OCI-M1 (cell line): ENCODE measurements at places on chromosomes 3 and 15.

- DNase-seq = no peak
These were observed 317.8 kb downstream of the CHST2 start for GRCh38 chr3:143437405-143437804.

- DNase-seq = no peak
These were observed 27.0 kb upstream of the HHATL start for GRCh38 chr3:42729404-42730145.

GRCh38 chr3:136546720-136547119, 205.5 kb downstream of the STAG1 start:
- DNase-seq = peak; percentile 63

DNA sequence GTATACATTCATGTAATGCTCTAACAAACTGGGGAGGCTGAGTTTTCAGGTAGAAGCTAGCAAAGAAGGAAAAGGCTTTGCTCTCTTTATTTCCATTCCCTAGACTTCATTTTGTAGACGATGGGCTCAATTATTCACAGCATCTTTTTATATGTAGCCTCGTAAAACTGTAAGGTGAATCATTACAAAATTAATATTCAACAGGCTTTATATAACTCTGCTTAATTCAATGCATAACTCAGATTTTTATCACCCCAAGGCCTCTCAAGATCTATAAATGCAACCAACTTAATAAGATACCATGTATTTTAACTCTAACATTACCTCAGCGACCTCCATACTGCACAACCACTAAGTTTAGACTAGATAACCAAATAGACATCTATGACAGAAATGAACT, 63.0 kb upstream of the FRMD4B start:
- no peak for DNase-seq

DNA sequence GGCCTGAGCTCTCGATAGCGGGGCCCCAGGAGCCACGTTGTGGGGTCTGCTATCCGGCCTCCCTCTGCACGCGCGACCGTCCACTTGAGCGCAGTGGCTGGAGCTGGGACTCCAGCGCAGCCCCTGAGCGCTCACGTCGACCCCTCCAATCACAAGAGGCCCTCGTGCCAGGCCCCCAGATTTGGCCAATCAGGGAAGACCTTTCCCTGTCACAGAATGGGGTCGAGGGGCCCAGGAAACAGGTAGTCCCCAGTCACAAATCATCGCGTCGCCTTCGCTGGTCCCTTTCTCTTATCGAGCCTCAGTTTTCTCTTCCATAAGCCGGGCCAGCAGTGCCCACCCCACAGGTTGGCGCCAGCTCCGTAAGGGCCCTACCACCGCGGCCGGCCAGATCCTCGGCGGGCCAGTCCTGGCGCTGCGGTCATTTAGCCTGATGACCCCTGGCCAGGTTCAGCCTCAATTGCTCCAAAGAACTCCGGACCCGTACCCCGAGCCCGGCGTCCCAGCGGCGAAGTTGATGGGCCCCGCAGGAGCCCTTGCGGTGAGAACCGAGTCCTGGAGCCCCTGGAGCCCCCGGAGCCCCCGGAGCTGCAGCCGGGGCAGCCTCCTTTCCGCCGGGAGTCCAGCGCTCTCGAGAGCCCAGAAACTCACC, 435 bp downstream of the ALDH1L1 start:
- DNase-seq = no peak

- DNase-seq = no peak
These were observed 39.6 kb downstream of the CBLB start for GRCh38 chr3:105829229-105829628.

DNA sequence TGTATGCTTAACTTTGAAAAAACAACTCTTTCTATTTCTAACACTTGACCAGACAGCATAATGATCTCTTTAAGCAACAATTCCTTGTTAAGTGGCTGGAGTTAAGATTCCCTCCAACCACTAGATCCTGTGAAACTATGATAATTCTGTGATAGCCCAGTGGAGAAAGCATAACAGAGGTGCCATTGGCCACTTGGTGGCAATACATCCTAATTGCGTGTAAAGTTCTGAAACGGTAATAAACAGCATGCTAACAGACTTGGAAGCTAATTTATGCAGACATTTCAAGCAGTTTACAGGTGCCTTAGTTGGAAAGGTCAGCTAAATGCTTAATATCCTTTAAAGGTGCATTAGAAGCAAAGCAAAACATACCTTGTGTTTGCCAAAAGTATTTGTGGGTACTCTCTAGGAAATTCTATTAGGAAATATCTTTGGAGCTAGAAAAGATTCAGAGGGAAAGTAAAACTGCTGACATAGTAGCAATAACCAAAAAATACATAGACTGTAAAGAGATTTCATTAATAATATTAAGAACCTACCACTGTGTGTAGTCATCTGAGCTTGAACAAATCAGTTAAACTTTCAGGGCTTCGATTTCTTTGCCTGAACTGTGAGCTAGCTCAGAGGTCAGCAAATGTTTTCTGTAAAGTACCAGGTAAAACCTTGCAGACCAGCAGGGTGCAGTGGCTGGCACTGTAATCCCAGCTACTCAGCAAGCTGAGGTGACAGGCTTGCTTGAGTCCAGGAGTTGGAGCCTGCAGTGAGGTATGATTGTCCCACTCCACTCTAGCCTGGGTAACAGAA, 19.0 kb upstream of the CSTA start:
- peak; percentile 63 for DNase-seq

GRCh38 chr3:177681852-177682251, 484.6 kb upstream of the TBL1XR1 start:
- no peak for DNase-seq

GRCh38 chr3:49489247-49489646, 19.2 kb downstream of the DAG1 start:
- no peak for DNase-seq

- DNase-seq = no peak
These were observed 25.7 kb upstream of the GRAMD1C start for GRCh38 chr3:113812854-113813253.

DNA sequence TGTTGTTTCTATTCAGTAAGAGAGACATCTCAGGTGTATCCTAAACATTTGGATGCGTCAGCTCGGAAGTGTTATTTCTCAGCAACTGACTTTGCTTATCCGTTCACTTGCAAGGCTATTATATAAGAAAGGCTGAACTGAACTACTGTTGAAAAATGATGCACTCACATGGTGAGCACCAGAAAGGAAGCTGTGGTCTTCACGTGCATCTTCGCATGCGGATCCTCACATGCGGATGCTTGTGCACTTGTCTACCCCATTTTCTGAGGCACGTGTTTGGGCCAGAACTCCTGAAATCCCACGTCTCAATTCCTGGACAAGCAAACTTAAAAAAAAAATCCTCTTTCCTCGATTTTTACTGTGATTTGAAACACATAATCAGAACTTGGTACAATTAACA, 63.2 kb downstream of the PDZRN3 start:
- DNase-seq = no peak

DNA sequence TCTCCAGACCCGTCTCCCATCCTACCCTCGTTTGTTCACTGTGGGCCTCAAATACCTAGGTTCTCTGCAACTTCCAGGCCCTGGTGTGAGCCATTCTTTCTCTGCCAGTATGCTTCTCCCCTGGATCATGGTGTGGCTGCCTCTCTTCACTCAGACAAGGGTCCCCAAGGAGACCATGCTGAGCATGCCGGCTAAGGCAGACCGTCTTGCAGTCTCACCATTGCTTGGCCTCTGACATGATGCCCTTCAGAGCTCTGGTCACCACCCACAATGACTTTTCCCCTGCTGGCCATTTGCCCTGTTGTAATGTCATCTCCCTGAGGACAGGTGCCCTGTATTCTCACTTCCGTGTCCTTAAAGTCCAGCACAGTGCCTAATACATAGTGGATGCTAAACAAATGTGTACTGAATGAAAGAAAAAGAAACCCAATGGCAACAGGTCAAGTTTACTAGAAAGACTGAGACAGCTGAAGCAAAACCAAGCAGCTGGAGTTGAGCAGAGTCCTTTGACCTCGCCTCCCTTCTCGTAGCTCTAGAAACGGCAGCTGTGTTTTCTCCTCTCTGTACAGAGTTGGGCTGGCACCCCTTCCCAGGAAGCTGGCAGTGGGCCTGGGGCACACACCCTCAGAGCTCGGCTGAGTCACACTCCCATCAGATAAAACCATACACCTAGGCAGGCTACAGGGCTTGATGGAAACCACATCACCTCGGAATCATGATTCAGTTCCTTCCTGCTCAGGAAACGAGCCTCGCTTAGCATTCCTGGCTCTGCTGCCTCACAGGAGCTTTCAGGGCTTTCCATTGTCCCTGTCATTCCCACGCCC, 8.6 kb downstream of the TLR9 start:
- no peak for DNase-seq

GRCh38 chr3:37833302-37834186, 28.1 kb upstream of the CTDSPL start:
- DNase-seq = no peak

- peak; percentile 88 for DNase-seq
These were observed 229.8 kb downstream of the NFKBIZ start for GRCh38 chr3:102078854-102079808.

GRCh38 chr3:7640787-7641186, 779.9 kb downstream of the GRM7 start:
- DNase-seq = peak; percentile 69

DNA sequence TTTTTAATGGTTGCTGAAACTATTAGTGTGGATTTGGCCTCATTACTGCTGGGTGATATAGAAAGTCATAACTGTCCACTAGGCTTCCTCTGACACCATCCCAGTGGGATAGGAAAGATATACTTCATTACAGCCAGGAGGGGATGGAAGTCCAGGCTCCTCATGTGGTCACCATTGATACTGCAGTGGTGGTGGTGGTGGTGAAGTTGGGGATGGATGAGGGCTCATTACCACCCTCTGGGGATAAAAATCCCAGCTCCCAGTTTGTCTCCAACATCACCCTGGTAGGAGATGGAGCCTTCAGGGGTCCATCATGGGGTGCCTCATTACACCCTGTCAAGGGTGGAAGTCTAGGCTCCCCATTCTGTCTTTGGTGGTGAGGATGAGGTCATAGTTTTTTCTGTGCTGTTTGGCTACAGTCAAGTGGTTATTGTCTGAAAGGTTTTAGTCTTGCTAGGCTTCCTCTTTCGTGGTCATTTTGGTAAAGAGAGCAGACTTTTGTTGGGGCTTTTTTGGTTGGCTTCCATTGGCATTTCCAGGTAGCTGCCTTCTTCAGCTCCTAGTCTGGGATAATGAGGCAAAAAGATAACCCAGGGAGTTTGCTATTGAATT, 30.1 kb upstream of the FILIP1L start:
- peak; percentile 56 for DNase-seq

DNA sequence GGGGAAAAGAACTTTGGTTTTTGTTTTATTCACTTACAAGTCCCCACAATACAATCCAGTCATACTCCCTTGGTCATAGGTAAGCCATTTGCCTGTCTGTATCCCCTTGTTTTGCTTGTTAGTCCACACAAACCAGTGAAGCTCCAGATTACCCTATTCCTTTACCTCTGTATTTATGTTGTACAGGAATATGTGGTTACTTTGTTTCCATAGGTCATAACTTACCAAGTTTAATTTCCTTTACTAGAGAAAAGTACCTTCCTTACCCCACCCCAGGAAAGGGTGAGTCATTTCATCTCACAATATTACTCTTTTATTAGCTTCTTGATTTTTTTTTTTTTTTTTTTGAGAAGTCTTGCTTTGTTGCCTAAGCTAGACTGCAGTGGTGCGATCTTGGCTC, 113.4 kb upstream of the LRRFIP2 start:
- DNase-seq = no peak

DNA sequence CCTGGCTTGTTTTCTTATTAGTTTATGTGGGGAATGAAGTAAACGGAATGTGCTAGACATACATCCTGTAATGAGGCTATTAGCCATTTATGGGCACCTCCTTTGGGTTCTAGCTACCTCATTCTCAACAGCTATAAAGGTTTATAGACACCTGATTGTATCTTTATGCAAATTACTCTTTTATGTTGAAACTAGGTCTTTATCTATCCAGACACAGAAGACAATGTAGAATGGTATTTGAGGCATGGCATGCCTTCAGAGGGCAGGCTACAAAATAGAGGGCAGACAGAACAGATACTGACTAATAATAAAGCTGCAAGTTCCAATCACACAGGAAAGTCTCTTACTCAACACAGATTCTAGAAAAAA, 27.1 kb downstream of the TBC1D2B start:
- DNase-seq = no peak

GRCh38 chr3:125461896-125462295, 58.1 kb downstream of the SNX4 start:
- DNase-seq = no peak

GRCh38 chr3:42127226-42127625, 36.1 kb downstream of the TRAK1 start:
- no peak for DNase-seq

DNA sequence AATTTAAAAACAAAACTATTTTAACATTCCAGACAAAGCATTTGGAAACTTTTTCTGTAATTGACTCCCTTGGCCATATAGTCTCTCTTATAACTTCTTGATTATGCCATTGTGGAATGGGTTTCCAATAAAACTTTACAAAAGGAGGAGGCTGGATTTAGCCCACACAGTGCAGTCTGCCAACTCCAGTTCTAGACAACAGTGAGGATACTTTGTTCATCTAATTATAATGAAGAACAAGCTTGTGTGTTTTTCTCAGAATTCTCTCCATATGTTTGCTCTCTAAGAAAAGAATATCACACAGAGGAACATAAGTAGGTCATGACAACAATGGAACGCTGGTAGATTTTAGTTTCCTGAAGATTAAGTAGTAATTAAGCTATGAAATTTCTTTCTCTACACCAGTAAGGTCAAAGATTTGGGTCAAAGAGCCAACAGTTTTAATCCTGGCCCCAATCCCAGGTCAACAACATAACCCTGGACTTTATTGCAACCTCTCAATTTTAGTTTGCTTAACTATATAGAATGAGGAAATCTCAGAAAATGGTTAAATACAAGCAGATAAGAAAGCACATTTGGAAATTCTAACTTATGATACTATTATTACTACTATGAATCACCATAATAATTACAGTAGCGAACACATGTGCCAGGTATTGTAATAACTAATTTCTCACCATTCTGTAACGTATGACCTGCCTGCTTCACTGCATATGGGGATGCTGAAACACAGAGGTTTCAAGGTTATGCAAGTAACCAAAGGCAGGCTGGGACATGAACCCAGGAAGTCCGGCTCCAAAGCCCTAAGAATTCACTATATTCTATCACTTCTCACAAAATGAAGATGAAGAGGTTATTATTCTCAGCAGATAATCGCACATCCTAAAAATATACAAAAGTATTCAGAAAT, 65.7 kb downstream of the TJP1 start:
- DNase-seq = no peak
